GM10248 (cell line): ENCODE measurements at places on chromosomes 4 and X.

- DNase-seq = peak; percentile 25
Observed at GRCh38 chrX:22135994-22136684, 104.0 kb downstream of the PHEX start.

DNA sequence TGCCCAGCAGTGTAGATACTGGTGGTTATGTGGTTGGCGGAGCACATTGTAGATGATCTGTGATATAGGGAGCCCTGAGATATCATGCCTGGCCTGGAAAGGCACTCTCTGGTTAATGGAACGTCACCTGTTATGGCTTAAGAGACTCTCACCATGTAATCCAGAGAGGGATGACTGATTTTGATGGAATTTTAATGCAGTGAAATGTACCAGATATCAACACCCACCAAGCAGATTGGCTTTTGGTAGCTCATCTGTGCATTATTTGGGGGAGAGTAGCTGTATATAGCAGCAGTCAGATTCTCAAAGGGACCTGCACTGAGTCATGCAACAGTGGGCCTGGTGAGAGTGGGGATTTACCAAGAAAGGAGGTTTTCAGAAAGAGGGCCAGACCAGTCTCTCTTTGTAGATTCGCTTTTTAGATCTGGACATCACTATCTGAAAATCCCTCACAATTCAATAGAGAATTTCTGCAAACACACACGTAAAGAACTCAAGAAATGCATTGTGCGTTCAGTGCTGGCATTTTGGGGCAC, 17.3 kb downstream of the TSC22D3 start:
- DNase-seq = no peak

DNA sequence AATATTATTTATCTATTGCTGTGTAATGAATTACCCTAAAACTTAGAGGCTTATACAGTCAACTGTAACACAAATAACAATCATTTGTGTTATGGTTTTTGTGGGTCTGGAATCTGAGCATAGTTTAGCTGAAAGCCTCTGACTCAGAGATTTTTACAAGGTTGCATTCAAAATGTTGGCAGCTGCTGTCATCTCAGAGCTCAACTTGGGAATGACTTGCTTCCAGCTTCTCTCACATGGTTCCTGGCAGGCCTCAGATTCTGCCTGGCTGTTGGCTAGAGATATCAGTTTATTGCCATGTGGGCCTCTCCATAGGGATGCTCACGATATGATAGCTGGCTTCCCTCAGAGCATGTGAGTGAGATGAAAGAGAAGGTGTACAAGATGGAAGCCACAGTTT, 70.2 kb upstream of the BRWD3 start:
- DNase-seq = no peak

DNA sequence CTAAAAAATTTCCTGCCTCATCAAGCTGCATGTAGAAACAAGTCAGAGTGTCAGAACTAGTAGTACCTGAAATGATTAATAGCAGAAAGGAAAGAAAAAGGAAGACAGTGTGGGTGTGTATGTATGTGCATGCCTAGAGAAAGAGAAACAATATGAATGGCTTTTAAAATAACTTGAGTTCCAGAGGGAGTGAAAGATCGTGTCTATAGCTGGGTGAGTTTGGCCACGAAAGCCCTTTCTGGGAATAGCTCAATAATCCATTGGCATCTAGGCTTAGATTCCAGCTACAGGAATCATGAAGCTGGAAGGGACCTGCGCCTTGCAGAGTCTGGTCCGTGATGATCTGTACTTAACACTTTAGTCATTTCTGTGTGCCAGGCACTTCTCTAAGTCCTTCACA, 195.6 kb downstream of the RAPGEF2 start:
- no peak for DNase-seq

GRCh38 chr4:145066063-145066501, 31.9 kb downstream of the ANAPC10 start:
- DNase-seq = no peak

- no peak for DNase-seq
Observed at GRCh38 chr4:13276357-13276756, 207.8 kb downstream of the RAB28 start.

DNA sequence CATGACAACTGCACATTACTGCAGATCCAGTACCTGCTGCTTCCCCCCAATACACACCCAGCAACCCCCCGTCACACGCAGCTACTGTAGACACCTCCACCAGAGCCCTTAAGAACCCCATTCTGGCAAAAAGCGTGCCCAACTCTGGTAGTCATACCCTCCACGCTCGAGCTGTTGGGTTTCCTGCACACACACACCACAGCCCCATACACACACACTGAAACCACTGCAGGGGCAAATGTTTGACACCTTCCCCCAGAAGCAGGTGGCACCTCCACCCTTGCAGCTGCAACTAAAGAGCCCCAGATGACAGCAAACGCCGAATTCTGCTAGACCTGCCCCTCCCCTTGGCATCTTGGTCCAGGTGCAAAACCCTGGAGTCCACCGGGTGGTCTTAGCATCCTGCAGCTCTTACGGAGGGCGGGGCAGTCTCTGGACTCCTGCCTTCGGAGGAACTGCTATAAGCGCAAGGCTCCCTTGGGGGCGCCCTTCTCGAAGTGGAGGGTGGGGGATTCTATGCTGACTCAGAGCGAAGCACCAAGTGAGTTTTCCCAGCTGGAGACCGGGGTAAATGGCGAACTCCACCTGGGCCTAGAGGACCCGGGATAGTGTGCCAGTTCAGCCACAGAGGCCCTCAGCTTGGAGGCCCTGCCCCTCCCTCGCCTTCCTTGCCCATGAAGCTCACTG, 1.5 kb downstream of the FRMPD3 start:
- DNase-seq = no peak

DNA sequence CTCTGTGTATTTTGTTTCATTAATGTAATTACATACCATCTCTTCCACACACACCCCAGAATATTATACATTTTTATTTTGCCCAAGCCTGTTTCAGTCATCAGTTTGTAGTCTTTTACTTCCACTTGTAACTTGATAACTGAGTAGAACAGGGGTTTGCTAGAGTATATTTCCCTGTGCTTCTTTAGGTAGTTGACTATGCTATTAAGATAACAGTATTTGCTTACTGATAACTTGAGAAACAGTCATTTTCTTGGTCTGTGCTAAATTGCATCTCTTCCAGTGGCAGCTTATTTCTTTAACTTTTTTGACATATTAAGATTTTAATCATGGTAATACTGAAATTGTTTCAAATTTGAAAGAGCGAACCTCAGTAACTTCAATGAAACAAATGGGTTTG, 7.0 kb upstream of the XK start:
- no peak for DNase-seq

DNA sequence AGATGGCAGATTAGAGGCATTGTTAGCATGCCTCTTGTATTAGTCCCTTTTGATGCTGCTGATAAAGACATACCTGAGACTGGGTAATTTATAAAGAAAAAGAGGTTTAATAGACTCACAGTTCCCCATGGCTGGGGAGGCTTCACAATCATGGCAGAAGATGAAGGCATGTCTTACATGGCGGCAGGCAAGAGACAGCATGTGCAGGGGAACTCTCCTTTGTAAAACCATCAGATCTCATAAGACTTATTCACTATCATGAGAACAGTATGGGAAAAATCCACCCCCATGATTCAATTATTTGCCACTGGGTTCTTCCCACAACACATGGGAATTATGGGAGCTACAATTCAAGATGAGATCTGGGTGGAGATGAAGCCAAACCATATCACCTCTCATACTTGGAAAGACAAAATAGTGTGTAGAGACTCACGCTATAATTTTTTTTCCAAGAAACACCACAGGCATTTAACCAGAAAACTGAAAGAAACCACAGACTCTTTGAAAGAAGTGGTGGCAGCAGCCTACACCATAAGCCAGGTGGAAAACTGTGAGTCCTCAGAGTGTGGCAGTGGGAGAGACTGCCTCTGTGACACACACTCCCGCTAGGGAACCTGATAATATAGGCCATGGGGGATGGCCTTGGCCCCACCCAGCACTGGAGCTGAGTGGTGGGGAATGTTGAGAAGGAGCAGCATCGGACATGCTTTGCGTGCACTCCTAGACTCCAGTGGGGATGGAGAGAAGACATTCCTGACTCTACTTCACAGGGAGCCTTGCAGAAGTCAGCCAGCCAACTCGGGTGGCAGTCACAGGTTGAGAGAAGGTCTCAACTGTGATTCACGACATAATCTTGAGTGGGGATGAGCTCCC, 51.5 kb downstream of the SLC2A9 start:
- no peak for DNase-seq

DNA sequence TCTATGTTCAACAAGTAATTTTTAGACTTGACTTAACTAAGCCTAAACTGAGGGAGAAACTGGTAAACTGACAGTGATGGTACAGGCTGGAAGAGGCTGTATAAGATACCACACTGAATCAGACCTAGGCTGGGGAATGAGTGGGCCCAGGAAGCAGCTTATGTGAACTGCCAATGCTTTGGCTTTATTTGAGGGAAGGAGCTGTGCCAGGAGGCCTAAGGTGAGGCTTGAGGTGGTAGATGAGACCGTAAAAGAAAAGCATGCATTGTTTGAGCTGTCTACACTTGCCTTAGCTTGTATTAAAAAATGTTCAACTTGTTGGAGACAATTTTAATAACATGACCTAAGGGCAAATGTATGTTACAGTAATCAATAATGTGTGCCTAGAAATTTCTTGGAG, 96.2 kb downstream of the RS1 start:
- DNase-seq = no peak

DNA sequence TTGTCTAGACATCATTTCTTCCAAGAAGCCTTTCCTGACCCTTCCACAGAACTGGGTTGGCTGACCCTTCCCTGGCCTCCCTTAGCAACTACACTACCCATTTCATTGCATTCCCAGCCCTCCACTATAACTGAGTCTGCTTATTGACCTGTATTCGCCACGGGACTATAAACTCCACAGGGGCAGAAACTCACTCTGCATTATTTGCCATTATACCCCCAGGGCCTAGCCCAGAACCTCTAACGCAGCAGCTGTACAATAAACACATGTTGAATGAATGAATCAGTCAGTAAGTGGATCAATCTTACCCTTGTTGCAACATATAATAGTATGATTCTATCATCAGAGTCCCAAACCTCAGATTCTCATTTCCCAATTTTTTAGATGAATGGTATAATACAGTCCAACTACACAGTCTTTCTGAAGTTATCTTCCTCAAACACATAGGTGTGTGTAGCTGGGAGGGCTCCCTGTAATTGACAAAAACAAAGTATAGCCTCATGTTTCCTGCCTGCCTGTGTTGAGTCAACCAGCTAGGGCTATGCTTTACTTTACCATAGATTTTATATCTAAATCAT, 209.3 kb downstream of the CHIC2 start:
- no peak for DNase-seq

DNA sequence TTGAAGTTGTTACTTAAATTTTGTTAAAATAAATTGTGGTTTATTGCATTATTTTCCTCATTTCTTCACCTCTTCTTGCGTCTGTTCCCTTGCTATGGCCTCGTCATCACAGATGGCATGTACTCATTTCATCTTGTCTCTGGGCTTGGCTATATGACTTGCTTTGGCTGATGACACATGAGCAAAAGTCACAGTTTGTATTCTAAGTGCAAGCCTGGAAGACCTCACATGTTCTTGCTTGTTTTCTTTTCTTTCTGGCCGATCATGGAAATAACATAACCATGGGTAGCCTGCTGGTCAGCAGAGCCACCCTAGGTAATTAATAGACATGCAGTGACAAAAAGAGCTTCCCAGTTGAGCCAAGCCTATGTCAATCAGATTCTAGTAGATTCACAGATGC, 527.9 kb downstream of the SPRY1 start:
- no peak for DNase-seq

- DNase-seq = no peak
Observed at GRCh38 chr4:76188557-76188956, 25.1 kb downstream of the SCARB2 start.

DNA sequence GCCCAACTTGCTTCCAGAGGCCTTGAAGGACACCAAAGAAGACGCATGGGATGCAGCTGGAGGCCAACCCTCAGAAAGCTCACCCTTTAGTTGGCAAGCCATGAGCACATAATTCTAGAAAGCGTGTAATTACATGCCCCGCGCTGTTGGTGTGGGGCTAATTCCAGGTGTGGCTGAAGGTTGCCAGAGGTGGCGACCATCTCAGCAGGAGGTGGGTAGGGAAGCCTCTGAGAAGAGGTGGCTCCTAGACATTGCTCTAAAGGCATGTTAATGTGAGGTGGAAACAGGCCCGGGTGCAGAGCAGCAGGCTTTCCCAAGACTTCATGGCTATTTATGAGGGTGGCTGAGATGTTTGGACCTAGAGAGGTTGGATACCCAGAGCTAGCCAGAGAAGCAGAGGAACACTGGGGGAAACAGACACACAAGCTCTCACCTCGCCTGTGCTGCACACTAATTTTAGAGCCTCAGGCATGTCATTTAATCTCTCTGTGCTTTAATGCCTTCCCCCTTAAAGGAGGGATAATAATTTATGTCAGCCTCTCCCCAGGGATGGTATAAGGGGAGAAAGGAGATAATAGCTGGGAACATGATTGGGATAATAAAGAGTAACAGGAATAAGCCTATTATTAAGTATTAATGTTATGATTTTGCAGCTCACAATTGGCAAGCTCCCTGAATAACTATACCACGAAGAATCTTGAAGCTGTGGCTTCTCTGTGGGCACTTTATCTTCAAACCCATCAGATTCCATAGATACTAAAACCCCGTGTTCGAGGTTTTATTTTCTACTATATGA, 60.0 kb upstream of the HELT start:
- no peak for DNase-seq

- DNase-seq = no peak
Observed at GRCh38 chrX:40976981-40977380, 108.3 kb upstream of the USP9X start.

- no peak for DNase-seq
Observed at GRCh38 chr4:102867278-102868152, 1.3 kb upstream of the CISD2 start.

- no peak for DNase-seq
Observed at GRCh38 chr4:100504086-100504874, 13.5 kb downstream of the EMCN start.

GRCh38 chr4:186025408-186025690, 43.6 kb upstream of the TLR3 start:
- no peak for DNase-seq

- DNase-seq = no peak
Observed at GRCh38 chrX:38750551-38750950, 50.7 kb upstream of the MID1IP1 start.

DNA sequence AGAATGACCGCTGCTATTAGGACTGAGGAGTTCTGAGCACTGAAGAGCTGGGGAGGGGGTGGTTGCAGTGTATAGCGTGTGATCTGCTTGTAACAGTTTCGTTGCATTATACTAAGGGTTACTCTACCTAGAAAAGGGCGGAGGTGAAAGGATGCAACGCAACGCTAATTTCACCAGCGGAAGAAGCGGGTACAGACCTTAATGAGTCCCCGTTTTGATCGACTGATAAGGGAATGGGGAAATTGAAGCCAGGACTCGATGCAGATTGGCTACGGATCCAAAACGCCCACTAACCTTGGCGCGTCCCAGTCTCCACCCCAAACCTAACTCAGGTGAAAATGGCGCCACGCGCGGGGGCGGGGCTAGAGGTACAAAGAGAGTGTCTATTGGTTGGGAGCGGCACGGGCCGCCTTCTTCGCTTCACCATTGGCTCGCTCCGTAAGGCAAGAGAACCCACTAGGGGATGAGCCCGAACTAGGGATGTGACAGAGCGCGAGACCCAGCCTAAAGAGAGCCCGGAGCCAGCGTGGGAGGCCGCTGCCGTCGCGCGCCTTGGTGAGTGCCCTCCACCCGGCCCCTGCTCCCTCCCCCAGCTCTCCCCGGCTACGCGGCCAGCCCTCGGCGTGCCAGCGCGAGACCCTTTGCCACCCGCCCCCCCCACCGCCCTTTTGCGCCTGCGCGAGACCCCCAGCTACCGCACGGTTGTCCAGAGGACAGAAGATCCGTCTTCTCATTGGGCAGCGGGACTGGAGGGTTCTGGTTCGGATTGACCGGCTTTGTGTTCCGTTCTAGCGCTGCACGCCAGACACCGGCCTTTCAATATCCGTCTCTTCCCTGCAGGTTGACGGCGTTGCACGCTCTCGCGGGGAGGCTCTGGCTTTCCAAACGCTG, at the start of gene EBP:
EBP (plus strand) TSS at position 456 of the 891 bp plus-strand sequence. CDS start 1,964 bp downstream, outside the sequence.
- peak; percentile 90 for DNase-seq
